Activated naive CD8-positive, alpha-beta T cell treated with anti-CD3 and anti-CD28 coated beads, Interleukin-2, amount 10 ng/mL, durations not matched to agents 7 days and 5 days (primary cell): ENCODE measurements at places on chromosomes 11 and 22. TPM values are rescaled to one million over a fixed set of nuclear protein-coding genes. Genes with fewer than 3 reads are reported as not detected.
A peak's percentile ranks its signal among the peaks of the same experiment; 100 is the strongest.

GRCh38 chr11:113519989-113520613 lies 44.9 kb upstream of the DRD2 start:
- no peak for DNase-seq

DNA sequence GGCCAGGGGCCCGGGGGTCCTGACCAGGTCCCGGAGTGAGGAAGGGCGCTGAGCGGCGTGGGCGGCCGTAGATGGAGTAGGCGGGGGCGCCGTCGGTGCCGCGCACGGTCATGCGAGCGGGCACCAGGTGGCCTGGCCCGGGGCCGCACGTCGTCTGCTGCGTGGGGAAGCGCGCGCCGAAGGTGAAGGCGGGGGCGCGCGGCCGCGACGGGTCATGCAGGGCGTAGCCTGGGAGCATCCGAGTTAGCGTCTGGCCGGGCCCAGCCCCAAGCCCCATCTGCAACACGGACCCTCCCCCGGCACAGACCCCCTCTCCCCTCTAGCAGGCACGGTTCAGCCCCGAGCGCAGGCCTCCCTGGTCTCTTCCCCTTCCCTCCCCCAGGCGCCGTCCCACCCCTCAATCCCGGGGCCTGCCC lies 1.7 kb upstream of the TYMP start:
- peak; percentile 86 for DNase-seq

DNA sequence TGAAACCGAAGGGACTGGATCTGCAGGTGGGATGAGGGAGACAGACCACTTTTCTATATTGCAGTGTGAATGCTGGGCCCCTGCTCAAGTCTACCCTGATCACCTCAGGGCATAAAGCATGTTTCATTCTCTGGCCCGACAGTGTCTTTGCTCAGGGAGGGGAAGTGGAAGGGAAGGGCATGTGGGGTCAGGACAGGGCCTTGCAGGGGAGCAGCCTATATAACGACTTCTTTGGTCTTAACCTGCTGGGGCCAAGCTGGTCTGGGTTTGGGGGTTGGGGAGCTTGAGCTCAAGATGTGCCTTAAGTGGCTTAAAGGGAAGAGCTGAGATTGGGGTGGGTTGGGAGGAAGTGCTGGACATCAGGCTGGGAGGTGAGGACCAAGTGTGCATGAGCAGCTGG lies 86.4 kb downstream of the GDPD4 start:
- DNase-seq: no peak

MS4A6E gene
- not detected for total RNA-seq

OPCML gene
- not detected for total RNA-seq
